ENCODE measurements at places on chromosomes 11 and 22.
A peak's percentile ranks its signal among the peaks of the same experiment; 100 is the strongest.

GRCh38 chr22:44328326-44328725, 15.6 kb upstream of the SHISAL1 start:
- no peak for DNase-seq

DNA sequence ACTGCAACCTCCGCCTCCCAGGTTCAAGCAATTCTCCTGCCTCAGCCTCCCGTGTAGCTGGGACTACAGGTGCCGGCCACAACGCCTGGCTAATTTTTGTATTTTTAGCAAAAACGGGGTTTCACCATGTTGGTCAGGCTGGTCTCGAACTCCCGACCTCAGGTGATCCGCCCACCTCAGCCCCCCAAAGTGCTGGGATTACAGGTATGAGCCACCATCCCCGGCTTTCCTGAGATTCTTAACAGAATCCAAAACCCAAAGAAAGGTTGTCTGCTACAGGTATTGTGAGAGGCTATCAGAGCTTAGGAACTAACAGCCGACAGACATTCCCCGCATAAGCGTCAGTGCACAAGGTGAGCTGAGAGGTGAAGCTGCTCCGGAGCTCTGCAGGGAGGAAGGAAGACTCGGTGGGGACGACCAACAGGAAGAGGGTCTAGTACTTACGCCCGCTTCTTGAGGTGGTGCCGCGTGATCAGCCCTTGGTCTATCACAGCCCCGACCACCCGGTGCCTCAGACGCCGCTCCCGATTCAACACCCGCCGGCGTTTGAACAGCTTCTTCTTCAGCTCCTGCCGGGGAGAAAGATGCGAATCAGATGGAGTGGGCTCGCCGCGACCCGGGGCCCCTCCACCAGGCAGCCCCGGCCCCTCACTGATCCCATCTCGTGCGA, 470 bp downstream of the C11orf98 start:
- DNase-seq: peak; percentile 59

- peak; percentile 82 for DNase-seq
Observed at GRCh38 chr22:40452730-40453487, 82.5 kb downstream of the SGSM3 start.

DNA sequence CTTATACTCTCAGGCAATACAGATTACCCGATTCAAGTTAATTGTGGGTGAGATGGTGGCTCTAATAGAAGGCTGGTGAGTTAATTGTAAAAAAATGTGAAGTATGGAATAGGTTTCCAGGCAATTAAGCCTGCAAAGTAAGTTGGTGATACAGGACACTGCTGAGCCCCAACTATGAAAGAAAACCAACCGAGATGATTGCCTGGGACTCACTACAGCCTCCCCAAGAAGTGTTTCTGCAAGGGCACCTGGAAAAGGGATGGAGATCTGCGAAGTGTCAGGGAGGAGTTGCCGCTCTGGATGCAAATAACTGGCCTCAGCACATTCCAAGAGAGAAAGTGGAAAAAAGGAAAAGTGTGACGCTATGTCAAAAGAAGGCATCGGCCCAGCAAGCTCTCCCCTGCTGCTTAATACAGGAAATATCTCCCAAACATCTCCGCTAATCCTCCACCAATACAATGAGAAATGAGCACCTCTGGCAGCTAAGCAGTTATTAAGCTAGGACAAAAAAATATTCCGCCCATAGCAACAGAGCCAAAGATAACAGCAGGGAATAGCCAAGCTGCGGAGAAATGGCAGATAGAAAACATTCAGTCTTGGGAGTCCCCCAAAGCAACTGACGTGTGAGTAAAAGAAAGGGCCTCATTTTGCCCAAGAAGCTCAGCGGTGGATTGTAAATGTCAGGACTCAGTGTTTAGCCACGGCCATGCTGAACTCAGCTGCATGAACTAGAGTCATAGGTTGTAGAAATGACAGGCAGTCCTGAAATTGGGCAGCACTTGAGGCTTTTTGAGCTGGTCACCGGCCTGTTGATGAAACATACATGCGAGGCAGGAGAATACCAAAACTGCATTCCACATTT, 133.7 kb downstream of the SNX19 start:
- peak; percentile 53 for DNase-seq

DNA sequence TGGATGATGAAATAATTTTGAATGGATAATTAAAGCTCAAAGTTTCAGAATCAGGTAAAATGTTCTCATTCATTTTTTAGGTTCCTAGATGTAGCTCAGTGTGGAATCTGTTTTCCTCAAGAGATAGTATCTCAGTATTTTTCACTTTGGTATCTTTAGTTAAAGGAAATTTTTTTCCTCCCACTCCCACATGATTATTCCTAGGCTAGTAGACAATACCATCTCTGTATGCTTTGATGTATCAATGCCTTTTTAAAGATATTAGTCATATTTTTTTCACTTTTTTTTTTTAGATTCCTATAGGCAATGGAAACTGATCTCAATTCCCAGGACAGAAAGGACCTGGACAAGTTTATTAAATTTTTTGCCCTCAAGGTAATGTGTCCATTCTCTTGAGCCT, 26.6 kb downstream of the ATG13 start:
- DNase-seq: no peak

DNA sequence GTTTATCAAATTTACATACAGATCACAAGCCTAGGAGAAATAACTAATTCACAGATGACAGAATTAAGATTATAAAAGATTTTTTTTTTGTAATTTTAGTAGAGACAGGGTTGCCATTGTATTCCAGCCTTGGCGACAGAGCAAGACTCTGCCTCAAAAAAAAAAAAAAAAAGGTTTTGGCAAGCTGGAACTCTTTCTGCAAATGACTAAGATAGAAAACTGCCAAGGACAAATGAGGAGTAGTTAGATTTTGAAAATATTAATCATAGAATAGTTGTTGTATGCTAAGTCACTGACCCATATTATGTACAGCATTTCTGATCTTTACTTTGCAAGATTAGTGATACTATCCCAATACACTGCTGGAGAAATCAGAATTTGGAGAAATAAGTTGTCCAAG, 99.2 kb downstream of the C11orf65 start:
- DNase-seq: peak; percentile 19

GRCh38 chr11:44399968-44400367, 90.0 kb upstream of the ALX4 start:
- DNase-seq: no peak
